ENCODE measurements at places on chromosomes 3 and 15.

GRCh38 chr3:54936561-54936960 is 8.7 kb upstream of the LRTM1 start:
- no peak for DNase-seq

- no peak for DNase-seq
These were observed 767 bp downstream of the GLT8D1 start for GRCh38 chr3:52704611-52705437.

- DNase-seq = no peak
These were observed 11.1 kb upstream of the CELF6 start for GRCh38 chr15:72331021-72331420.

DNA sequence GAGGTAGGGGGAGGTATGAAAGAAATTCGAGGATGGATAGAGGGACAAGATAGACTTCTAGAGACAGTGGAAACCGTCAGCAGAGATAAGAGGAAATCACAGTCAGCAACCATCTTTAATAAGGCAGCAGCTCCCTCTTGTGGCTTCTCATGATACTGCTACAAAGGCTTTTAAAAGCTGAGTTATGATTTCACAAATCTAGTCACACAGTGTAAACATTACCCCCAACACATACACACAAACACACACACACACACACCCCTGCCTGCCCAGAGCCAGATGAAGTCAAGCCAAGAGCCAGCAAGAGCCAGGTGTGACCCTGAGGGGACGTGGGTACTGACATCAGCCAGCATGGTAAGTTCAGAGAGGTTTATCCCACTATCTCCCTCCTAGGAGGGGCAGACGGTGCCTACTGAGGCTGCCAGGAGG is 18.9 kb upstream of the TGM5 start:
- DNase-seq = peak; percentile 22

GRCh38 chr3:123409443-123410148 is 39.3 kb downstream of the ADCY5 start:
- no peak for DNase-seq

- DNase-seq = no peak
These were observed 21.7 kb downstream of the PLA2G4F start for GRCh38 chr15:42134617-42135245.

DNA sequence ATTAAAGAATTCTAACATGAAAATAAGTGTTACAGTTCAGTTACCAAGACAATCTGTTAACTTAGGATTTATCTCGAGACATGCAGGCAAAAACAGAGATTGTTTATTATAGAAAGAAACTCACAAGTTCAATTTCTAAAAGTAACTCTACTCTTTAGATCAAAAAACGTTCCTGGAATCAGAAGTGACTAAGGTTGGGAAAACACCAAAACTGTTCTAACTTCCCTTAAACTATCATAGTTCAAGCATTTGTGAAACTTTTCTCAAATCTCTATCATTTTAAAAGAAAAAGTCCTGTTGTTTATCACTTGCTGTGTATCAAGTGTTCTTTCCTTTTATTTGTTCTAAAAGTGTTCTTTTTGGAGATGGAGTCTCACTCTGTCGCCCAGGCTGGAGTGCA is 8.7 kb downstream of the WDR82 start:
- DNase-seq = no peak

DNA sequence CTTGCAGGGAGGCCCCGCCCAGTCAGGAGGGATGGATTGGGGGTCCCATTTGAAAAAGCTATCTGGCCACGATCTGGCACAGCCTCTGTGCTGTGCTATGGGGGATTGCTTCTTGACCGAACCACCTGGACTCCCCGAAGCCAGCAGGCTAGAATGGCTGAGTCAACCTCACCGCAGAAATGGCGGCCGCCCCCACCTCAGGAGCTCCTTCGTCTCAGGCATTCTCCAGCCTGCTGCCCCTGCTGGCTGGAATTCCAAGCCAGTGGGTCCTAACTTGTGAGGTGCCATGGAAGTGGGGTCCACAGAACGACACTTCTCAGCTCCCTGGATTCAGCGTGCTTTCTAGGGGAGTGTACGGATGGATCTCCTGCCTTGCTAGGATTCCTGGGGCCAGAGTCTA is 180.5 kb upstream of the TRIM42 start:
- no peak for DNase-seq

DNA sequence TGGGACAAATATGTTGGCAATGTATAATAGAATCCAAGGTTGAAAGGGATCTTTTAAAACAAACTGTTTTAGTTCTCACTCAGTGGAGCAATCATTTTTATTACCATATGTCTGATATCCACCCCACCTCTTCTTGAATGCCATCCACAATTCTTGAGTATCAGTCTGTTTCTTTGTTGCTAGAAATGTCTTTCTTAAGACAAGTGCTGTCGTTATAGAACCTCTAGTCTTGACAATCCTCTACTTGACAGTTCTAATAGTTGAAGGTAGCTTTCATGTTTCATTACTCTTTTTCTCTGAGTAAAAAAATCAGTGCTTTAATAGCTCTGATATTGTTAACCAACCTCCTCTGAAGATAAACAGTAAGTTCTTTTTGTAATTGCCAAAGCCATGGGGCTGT is 737.9 kb downstream of the MECOM start:
- no peak for DNase-seq

GRCh38 chr3:14621093-14621492 is 30.5 kb upstream of the CCDC174 start:
- DNase-seq = no peak

DNA sequence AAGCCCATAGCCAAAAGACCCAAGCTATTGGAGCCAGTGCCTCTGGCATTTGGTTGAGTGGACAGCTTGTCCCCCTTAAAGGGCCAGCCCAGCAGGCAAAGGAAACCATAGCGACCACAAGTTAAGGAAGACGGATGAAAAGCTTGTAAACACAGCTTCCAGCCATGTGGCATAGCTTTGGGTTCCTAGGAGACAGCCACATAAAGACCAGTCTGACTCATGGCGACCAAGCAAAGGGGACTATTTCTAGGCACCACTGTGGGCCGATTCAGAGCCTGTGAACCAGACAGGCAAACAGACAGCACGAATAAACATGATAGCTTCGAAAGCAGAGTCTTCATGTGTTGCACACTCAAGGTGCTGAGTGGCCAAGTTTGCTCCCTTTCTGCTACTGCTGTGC is 30.5 kb upstream of the SRGAP3 start:
- no peak for DNase-seq

DNA sequence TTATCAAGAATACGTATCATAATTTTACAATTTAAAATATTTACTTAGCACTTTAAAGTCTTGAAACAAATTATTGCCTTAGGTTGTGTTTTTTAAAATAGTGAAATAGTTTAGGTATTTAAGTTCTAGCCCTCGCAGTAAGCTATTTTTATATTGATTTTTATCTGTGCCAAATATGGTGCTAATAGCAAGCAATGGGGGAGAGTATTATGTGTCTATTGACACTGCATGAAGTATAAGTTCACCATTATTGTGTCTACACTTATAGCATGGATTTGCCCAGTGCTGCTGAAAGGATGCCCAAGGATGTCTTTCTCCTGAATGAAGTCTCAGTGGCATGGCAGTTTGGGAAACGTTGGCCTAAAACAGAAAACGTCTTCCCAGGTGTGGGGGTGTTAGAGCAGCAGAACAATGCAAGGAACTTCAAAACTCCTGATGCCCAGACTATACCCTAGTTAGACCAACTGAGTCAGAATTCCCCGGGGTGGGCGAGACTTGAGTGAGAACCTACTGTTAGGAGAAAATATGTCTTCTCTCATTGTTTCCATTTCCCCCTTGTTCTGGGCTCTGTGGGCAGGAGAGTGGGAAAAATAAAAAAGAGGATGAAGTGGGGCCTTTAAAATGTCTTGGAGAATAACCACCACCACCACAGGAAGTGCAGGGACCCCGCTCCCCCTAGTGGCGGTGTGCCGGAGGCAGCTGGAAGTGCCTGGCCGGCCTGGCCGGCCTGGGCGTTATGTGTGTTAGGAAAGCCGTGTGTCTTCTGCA is 104.2 kb upstream of the SLC7A14 start:
- no peak for DNase-seq

DNA sequence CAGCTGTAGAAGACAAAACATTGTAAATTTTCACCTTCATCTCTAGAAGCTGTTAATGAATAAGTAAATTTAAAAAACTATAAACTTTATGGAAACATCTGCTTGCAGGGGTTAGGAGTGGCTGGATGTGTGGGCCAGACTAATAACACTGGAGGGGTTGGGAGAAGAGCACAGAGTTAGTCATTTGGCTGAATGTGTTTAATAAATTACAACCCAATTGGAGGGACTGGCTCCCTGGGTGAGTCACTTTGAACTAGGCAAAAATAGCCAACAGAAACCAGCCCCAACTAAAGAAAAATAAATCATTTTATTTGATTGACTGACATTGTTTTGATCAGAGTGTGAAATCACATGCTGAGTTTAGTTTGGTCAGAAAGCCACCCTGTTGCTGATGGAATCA is 21.8 kb downstream of the DGKG start:
- DNase-seq = no peak

DNA sequence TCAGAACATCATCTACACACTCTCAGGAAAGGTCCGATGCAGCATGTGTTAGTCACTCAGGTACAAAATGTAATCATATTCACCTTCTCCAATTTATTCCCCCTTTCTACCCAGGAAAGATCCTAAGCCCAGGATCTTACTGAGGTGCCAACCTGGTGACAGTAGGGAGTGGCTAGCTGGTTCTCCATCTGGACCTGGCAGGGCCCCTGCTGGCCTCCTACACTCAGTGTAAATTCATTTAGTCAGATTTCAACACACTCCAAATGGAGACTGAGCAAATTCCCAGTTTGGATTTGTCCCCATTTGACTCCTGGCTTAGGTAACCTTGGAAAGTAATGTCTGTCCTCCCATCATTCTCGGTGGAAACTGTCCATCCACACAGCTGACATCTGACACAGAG is 47.3 kb downstream of the SYNPR start:
- DNase-seq = no peak

DNA sequence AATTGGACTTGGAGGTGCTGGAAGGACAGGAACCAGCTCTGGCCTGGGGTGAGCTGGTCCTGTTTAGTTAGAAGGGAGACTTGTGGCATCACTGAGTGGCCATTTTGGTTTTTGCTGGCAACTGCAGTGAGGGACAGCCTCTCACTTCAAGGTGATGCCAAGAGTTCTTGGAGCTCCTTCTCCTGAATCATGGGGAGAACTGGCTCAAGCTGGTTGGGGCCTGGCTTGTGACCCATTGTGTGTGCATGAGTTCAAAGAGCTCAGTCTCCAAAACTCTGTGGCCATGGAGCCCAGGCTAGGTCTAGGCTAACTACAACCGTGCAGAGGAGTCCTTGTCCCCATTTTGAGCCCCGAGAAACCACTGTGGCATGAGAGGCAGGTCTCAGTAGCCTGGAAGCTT is 60.1 kb upstream of the ZNF148 start:
- DNase-seq = no peak

DNA sequence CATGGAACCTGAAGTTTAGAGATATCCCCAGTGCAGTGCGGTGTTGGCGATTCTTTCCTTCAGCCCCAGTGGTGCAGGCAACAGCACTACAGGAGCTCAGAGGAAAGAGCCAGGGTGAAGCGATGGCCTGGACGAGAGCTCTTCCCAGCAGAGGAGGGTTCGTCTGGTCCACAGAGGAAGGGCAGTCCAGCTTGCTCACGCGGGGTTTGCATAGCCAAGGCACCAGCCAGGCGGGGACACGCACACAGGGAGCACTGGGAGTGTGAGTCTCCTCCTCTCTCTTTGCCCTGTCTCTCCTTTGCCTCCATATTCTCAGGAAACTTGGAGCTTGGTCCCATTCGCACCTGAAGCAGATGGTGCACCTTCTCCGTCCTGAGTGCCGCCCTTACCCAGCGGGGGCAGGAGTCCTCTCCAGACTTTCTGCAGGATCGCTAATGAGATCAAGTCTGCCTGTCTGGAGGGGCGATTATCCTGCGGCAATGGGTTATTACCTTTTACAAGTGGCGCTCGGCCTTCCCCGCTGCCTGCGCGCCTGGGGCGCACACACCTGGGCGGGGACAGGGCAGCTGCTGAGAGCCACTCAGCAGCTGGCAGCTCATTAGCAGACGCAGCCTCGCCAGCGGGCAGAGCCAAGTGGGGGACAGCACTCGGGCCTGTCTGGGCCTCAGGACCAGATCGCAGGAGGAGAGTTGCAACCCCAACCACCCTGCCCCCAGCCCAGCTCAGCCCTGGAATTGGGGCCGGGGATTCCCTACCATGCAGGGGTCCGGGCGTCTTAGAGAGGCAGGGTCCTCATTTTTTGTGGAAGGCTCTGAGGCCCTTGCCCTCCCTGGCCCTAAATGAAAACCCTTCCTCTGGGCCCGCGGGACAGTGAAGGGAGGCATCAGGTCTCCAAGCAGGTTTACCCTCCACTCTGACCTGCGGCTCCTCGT is 119.0 kb upstream of the MEF2A start:
- DNase-seq = no peak

DNA sequence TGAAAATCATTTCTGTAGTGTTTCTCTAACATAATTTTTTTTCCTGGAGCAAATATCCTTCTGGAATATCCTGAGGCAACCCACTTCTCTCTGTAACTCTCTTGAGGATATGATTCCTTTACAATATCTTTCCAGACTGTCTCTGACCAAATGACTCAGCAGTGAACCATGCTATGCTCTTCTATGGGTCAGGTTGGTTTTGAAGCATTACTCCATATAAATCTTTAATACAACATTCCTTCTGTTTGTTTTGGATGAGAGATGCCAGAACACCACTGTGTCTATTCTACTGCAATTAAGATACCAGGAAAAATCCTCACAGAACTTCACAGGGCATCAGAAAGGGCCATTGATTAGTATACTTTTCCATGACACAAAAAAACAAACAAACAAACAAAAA is 626.4 kb upstream of the ZNF385D start:
- no peak for DNase-seq

- no peak for DNase-seq
These were observed 419.9 kb upstream of the RARB start for GRCh38 chr3:25007974-25008658.

- DNase-seq = no peak
These were observed 4.5 kb downstream of the THRB start for GRCh38 chr3:24490151-24490550.
